Nucleus accumbens (tissue), 56 donors: ENCODE measurements at places on chromosomes 13 and 19.

DNA sequence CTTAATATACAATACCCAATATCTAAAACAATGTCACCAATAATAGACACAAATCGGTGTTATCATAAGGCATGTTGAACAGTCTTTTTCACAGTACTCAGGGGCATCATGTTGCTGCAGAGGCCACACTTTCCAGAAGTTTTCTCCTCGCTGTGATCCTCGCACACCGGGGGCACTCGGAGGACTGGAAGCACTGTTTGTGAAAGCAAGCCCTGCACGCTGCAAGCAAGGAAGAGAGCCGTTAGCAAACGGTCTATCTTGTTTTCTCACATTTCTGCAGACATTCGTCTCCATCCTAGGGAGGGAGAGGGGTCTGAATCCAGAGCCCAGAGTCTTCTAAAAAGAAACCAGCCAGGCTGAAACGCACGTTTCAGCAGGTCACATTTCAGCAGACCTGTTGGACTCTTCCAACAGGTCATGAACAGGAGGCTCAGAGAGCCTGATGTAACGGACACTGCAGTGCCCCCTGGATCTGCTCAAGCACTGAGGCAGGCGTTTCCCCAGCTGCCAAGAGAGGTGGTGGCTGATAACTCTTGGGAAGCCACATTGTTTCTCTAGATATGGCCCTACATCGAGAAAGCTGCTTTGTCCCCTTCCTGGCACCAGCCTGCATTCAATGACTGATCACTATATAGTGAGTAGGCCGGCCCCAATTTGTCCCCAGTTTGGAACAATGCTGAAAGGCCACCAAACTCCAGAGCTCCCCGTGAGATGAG is 43.6 kb downstream of the RUBCNL start:
- DNase-seq: no peak

DNA sequence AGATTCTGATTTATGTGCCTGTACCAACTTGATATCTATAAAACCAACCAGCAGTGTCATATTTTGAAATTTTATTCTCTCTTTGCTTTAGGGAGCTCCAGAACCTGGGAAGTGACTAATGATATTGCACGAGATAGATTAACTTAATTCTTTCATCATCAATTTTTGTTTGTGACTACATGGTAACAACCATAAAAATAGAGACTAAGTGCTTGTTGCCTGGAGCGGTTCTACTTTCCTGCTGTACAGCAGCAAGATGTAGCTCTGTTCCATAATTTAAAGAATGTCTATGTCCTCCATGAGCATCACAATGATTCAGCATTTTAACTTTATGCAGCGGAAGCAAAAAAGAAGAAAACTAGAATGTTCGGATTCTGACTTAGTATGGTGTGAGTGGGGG is 275.6 kb downstream of the KLF5 start:
- DNase-seq: no peak

- no peak for DNase-seq
Observed at GRCh38 chr13:111046590-111047141, 68.4 kb upstream of the ARHGEF7 start.

GRCh38 chr13:24184265-24184841 is 23.8 kb downstream of the SPATA13 start:
- no peak for DNase-seq

- DNase-seq: no peak
Observed at GRCh38 chr13:48804821-48805601, 151.3 kb downstream of the CYSLTR2 start.

DNA sequence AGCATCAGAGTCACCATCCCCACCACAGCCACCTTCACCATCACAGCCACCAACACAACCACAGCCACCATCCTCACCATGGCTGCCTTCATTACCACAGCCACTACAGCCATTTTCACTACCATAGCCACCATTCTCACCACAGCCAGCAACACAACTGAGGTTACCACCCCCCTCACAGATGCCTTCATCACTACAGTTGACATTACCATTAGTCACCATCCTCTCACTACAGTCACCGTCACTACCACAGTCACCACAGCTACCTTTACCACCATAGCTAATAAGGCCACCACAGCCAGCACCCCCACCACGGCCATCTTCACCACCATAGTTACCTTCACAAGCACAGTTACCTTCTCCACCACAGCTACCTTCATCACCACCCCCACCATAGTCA is 269.6 kb downstream of the DNAJC15 start:
- no peak for DNase-seq

GRCh38 chr19:50207730-50208129 is 4.3 kb downstream of the MYH14 start:
- DNase-seq: no peak

- DNase-seq: no peak
Observed at GRCh38 chr19:15550929-15551292, 42.6 kb downstream of the CYP4F22 start.
